A549 treated with DMSO at 1 μM for 4 hours (cell line): ENCODE measurements at places on chromosomes 13 and 19. TPM values are rescaled to one million over a fixed set of nuclear protein-coding genes. Genes with fewer than 3 reads are reported as not detected.

TMEM59L gene
- 3.6 to 6.3 TPM (median 5.4 TPM) in 5 replicates for total RNA-seq

AMH gene
- total RNA-seq: 9.5 to 25.2 TPM (median 16.0 TPM) in 5 replicates

C19orf73 gene
- total RNA-seq: 1.3 to 2.2 TPM (median 2.0 TPM) in 5 replicates

RAB3D gene
- 2.5 to 3.9 TPM (median 3.0 TPM) in 5 replicates for total RNA-seq

RRAS gene
- total RNA-seq: 83.1 to 125 TPM (median 114 TPM) in 5 replicates

GRIN3B gene
- 1.1 to 2.9 TPM (median 2.4 TPM) in 5 replicates for total RNA-seq

PNMA8A gene
- total RNA-seq: 10.8 to 13.1 TPM (median 11.8 TPM) in 5 replicates

RNF113B gene
- total RNA-seq: not detected in 5 replicates
